Keratinocyte (primary cell): ENCODE measurements at places on chromosomes 7 and 10. TPM values are rescaled to one million over a fixed set of nuclear protein-coding genes. Genes with fewer than 3 reads are reported as not detected.

The ZNF487 gene
- polyA plus RNA-seq = 3.6 to 5.1 TPM (median 4.1 TPM) in 3 replicates

GRCh38 chr7:33243319-33243881, 114.0 kb downstream of the BBS9 start:
- no peak for DNase-seq

The LIPN gene
- polyA plus RNA-seq = 0.20 to 0.30 TPM in 2 of 3 replicates, not detected in the other

GRCh38 chr10:12902851-12903358, 98.6 kb downstream of the CCDC3 start:
- no peak for DNase-seq

The NEBL gene
- 1.7 to 5.8 TPM (median 4.5 TPM) in 3 replicates for polyA plus RNA-seq

- no peak for DNase-seq
Measured at GRCh38 chr7:2971914-2972834, 71.5 kb downstream of the CARD11 start.

- peak; percentile 95 for DNase-seq
Measured at GRCh38 chr10:103881416-103882284, 26.3 kb upstream of the SH3PXD2A start.

DNA sequence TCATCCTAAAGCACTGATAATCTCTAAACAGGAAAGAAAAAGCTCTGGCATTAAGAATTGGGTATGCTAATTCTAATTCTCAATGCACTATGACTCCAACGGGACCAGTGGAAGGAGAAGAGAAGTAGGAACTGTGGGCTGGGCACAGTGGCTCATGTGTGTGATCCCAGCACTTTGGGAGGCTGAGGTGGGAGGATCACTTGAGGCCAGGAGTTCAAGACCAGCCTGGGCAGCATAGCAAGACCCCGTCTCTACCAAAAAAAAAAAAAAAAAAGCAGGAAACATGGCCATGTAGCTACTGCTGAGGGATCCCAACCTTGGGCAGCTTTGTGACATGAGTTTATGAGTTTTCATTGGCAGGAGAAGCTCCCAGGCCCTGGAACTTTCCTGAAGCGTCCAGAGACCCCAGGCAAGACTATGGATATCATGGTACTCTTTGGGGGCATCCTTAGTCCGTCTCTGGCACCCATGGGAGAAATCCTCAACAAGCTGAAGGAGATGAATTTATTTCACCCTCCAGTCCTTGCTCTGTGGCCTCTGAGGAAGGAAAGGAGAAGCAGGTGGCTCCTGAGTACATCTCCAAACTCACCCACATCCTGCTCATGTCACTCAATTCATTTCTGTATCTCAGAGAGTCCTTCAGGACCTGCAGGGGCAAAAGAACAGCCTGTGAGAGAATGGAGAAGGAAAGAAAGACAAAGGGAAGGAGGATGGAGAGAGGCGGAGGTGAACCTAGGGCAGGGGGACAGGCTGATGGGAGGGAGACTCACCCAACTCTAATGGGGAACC, 99.5 kb downstream of the SPDYE5 start:
- no peak for DNase-seq

The PLXNA4 gene
- polyA plus RNA-seq = under 0.01 to 0.09 TPM (median 0.01 TPM) in 3 replicates

The CAV2 gene
- polyA plus RNA-seq = 467 to 631 TPM (median 530 TPM) in 3 replicates

The NEURL1 gene
- polyA plus RNA-seq = 0.02 to 0.12 TPM (median 0.03 TPM) in 3 replicates

DNA sequence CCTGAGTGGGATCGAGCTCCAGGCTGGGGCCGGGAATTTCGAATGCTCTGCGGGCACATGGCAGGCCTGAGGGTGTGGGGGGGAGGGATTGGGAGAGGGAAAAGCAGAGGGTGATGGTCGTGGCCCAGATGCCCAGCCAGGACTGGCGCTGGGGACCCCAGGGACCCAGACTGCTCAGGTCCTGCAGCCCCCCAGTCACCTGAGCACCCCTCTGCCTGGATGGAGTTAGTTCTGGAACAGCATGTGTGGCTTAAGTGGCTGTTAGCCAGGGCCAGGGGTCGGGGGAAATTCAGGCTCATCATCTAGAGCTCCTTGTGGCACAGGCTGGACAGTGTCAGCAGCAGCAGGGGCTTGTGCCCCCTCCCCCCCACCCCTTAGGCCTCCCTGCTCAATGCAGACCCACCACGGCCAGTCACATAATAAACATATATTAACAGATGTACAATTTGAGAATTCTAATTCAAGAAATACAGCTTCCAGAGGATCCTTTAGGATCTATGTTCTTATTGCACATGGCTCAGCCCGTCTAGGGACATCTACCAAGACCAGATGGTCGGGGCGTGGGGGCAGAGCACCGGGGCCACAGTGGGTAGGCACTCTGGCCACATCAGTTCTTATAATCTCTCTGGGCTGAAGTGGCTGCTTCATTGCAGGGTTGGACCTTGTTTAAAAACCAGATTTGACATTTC, 22.2 kb downstream of the DNAJB12 start:
- DNase-seq = no peak

GRCh38 chr10:78617115-78617514, 451.7 kb upstream of the ZMIZ1 start:
- DNase-seq = no peak

The CYP2C8 gene
- 0.07 to 0.16 TPM (median 0.10 TPM) in 3 replicates for polyA plus RNA-seq

DNA sequence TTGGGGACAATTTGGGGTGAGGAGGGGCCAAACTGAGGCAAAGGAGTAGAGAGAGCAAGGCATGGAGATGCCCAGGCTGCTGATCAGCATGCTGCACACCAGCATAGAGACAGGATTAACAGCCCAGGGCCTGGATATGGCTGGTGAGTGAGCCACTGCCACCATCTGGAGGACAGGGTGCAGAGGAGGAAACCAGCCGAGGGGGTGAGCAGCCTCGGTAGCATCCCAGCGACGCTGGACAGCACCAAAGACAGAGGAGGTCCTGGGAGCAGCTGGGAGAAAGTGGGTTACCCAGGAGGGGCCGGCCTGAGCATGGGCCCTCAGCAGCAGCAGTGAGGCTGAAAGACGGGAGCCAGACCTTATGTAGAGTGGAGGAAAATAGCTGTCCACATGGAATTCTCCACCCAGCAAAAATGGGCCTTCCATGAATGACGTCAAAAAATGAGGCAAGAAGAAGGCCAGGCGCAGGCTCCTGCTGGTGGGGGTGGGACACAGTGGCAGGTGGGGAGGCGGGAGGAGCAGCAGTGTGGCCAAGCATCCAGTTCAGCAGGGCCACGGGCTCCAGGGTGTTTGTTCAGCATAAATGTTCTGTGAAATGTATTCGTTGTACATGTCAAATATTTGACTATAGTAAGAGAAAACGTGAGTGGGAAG, 16.7 kb downstream of the RET start:
- DNase-seq = no peak

The FGFBP3 gene
- polyA plus RNA-seq = 0.03 to 0.22 TPM (median 0.06 TPM) in 3 replicates

DNA sequence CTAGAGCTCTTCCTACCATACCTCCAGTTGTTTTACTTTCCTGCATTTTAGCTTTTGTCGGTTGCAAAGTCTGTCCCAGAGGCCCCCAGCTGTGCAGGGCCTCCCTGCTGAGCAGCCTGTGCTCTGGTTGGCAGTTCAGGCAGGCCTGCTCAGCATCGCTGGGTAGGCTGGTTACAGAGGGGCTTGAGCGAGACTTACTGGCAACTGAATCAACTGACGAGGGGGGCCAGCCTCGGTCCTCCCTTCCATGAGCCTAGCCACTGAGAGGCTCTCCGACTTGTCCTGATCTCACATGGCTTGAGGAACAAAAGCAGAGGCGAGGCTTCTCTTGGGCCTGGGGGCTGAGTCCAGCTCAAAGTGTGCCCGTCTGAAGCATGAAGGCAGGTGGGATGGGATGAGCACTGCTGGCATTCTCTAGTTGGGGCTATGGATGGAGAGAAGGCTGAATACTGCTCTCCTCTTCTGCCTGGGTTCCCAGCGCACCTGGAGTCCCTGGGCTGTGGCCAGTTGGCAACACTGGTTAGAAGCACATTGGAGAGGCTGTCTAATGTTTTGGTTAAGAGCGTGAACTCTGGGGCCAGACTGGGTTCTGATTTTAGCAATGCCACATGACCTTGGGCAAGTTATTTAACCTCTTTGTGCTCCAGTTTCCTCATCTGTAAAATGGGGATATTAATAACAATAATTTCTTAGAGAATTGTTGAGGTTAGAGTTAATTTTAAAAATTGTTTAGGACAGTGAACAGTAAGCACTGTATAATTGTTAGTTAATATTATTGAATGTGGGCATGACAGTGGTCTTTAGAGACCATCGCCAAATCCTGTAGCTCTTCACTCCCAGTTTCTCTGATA, 6.9 kb upstream of the SFRP5 start:
- DNase-seq = no peak

The CELF2 gene
- polyA plus RNA-seq = 6.3 to 11.8 TPM (median 9.8 TPM) in 3 replicates
